ENCODE measurements at places on chromosomes 3 and 15.

- no peak for DNase-seq
These were observed at the start of gene CASR for GRCh38 chr3:122183521-122183892. CASR (plus strand) TSS chr3:122183668; CDS start chr3:122254190, 70,522 bp downstream.

DNA sequence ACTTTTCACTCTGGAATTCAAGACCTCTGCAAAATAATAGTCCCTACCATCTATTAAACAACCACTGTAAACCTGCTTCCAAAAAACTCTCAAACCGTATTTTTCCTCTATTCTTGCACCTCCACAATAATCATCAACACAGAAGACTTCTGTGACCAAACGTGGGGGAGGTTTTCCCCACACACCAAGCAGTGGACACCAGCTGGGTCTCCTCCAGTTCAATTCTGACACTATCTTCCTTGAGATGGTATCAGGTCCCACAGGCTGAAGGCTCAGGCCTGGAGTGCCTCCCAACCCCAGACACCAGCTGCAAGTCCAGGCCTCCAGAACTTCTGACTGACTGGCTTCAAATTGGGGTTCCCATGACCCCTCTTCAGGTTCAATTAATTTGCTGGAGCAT is 89.6 kb upstream of the RAP2B start:
- no peak for DNase-seq

DNA sequence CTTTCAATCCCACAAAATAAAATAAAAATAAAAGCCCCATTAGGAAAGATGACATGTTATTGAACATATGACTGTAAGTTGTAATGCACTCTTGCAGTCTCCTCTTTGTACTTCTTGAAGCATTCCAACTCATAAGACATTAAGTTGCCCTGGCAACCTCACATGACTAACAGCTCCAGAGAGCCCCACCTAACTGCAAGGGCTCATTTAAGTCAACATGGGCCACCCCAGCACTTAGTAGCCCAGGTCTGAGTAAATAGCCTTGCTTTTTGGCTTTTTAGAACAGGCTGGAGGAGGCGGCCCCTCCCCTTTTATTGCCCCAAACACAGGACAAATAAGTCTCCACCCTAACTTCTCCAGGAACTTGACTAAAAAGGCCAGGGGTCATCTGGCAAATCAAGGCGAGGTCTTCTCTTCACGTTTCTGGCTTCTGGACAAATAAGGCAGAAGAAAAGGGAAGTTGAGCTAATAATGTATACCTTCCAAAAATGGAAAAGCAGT is 135.1 kb downstream of the TMCO5A start:
- DNase-seq = no peak

- no peak for DNase-seq
These were observed 56.1 kb upstream of the C3orf49 start for GRCh38 chr3:63762934-63763550.

GRCh38 chr3:67357610-67358458 is 296.6 kb downstream of the SUCLG2 start:
- DNase-seq = no peak

GRCh38 chr15:77715051-77715450 is 82.3 kb upstream of the LINGO1 start:
- no peak for DNase-seq

- no peak for DNase-seq
These were observed 7.5 kb downstream of the SRGAP3 start for GRCh38 chr3:9241956-9242355.

GRCh38 chr3:157064402-157064801 is 95.5 kb downstream of the CCNL1 start:
- DNase-seq = no peak

DNA sequence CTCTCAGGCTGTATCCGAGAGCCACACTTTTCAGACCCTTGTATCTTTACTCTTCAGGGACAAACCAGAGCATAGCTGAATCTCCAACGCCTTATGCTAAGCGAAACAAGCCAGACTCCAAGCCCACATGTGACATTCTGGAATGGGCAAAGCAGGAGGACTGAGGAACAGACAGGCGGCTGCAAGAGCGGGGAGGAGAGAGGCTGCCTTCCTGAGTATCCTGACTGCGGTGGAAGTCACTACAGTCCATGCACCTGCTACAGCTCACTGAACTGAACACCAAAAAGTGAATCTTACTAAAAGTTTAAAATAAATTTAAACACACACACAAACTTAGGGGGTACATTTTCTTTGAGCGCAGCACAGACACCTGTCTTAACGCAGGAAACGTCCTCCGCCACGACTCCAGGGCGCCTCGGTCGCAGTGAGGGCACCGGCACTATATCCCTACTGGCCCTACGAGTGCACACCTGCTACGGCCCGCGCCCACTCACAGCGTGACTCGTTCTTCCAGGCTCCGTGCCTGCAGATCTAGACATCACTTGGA is 1.4 kb downstream of the CYFIP1 start:
- DNase-seq = no peak

DNA sequence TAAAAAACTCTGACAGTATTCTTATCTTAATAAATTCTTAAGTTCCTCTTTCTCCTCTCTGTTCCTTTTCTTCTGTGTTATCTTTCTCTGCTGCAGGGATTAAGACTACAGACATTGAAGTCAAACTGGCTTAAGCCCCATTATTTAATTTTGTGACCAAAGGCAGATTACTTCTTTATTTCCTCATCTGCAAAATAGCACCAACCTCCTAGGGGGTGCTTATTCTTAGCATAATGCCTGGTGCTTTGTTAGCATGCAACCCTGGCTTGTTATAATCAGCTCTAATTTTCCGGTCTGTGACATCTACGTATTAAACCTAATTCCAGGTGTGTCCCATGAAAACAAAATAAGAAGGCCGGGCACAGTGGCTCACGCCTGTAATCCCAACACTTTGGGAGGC is 23.8 kb downstream of the SEMA6D start:
- no peak for DNase-seq

DNA sequence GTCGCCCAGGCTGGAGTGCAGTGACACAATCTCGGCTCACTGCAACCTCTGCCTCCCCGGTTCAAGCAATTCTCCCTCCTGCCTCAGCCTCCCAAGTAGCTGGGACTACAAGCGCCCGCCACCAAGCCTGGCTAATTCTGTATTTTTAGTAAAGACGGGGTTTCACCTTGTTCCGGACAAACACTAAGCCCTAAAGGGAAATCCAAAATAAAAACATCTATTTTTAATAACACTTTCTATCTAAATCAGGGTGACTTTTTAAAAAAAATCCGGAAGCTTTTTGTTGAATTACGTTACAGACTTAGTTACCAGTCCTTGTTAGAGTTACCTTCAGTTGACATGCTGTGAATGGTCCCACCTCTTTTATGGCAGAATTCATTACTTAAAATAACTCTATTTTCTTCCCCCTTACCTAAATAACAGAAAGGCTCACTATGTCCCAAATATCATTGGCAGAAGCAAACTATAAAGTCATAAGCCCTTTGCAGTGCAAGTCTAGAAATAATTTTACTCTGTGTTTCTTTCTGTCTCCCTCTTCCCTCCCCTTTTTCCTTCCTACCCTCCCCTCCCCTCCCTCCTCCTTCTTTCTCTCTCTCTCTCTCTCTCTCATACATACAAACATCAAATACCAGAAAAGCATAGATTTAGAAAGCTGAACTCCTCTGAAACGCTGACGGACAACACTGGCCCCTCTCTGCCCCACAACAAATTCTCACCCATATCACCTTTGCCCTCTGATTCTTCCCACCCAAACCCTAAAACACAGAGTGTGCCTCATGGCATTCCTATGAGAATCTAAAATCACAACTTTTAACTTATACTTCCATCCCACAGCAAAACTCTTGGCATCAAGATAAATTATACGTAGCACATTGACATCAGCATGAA is 18.3 kb downstream of the THBS1 start:
- DNase-seq = no peak

DNA sequence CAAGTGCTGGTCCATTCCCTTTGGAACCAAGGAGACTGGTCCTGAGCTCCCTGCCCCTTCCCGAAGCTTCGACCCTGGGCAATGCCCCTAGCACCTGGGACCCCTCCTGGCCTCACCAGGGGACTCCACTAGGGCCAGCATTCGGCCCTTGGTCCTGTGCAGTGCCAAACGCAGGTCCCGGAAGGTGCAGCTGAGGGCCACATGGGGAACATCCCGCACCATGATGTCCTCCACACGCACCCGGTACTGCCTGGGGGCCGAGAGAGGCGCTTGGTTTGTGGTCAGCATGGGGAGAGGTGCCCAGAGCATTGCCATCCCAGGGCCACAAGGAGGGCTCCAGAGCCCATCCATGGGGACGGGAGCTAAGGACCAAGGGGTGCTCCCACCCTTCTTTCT is 7.9 kb downstream of the CLCN2 start:
- no peak for DNase-seq
